Naive thymus-derived CD4-positive, alpha-beta T cell (primary cell): ENCODE measurements at places on chromosomes 12 and 14. TPM values are rescaled to one million over a fixed set of nuclear protein-coding genes. Genes with fewer than 3 reads are reported as not detected.
A peak's percentile ranks its signal among the peaks of the same experiment; 100 is the strongest.

DNA sequence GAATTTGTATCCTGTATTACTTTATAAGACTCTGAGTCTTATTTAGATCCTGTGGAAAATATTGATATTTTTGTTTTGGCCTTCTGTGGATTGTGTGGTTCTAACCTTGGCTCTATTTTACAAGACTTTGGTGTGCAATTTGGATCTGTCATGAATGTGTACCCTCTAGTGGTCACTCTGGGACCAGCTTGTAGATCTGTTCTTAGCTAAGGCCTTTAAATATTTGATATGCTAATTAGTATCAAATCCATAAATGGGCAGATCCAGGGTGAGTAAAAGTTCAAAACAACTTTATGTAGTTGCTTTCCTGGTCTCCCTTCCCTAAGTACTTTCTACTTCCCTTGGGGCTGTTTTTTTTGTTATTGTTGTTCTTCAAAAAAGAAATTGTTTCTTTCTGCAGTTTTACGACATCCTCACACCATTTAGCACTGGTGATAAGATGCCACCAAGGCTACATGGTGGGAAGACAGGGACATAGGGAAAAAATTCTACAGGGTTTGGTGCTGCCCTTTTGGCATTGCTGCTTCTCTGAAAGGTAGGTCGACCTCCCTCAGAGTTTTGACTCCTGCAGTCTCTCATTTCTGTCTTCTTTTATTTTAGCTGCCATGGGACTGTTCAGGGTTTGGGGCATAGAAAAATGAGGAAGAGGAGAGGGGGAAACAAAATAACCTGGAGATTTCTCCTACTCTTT is 238.5 kb downstream of the GPHN start:
- H3K27ac ChIP-seq = no peak overlapping the region
- H3K4me3 ChIP-seq = no peak overlapping the region
- H3K4me1 ChIP-seq = no peaks in the 10 kb centered on the region

GRCh38 chr14:21924479-21924878 is 250.9 kb upstream of the OR4E1 start:
- peak overlapping the region; percentile 36 for H3K4me3 ChIP-seq
- peaks cover 24% of the 10 kb centered on the region for H3K4me1 ChIP-seq
- no peaks in the 10 kb centered on the region for H3K27me3 ChIP-seq
- H3K27ac ChIP-seq = peak overlapping the region; percentile 56

GRCh38 chr12:50988871-50989270 is 36.5 kb downstream of the HIGD1C start:
- H3K4me3 ChIP-seq = no peak overlapping the region
- no peak for DNase-seq
- H3K27ac ChIP-seq = no peak overlapping the region
- peaks cover 10% of the 10 kb centered on the region for H3K36me3 ChIP-seq

DNA sequence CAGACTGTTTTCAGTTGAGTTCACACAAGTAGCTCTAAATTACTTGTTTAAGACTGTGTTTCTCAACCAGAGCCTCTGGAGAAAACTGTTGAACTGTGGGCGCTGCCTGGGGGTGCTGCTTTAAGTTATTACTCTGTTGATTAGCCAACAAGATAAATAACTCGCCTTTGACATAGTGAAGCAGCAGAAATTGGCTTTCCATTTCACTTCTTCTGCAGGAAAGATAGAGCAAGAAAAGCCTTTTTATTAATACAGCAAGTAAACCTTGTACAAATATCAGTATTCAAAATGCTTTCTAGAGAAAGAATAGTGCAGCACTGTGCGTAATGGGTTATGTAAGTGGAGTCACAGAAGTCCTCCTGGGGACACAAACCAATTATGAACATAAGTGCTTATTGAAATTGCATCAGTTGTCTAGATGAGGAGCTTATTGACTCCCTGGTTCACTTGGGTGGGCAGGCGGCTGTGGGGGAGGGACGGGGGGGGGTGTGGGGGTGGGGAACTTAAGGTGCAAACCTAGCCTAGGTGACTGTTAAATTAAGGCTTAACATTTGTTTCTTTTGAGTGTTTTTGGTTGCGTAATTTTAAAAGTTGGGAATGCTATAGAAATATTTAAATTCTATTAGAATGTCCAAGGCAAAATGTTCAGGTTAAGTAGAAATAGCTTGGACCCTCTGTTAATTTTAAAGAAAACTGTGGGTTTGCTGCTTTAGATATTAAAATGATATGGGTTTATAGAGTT is 6.3 kb downstream of the FRS2 start:
- no peak overlapping the region for H3K4me3 ChIP-seq
- no peaks in the 10 kb centered on the region for H3K27me3 ChIP-seq
- no peaks in the 10 kb centered on the region for H3K36me3 ChIP-seq

DNA sequence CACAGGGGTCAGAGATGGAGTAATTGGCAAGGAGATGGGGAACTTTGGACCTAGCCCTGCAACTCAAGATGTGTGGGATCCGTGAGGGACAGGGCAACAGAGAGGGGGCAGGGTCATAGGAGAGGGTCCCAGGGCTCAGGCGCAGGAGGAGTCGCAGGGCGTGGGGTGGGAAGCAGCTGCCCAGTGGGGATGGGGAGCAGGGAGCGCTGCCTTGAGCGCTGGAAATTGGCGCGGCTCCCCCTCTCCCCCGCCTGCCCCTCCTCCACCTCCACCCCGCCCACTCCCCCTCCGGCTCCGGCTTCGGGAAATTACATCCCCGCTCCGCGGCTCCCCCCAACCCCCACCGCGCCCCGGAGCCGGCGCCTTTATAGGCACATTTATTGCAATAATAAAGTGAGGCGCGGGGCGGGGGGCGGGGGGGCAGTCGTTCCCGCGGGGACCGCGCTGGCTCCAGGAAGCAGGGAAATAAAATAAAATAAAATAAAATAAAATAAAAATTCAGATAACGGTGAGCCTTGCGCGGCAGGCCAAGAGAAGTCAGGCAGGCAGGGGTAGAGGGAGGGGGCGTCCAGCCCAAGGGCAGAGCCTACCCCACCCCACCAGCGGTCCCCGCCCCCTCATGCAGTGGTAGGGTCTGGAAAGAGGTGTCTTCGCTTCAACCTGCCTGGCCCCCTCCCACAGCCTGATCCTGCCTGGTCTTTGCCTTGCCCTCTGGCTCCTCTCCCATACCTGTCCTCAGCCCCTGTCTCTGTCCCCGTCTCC is 3.6 kb downstream of the NXPH4 start:
- no peaks in the 10 kb centered on the region for H3K36me3 ChIP-seq
- DNase-seq = no peak
- no peak overlapping the region for H3K4me3 ChIP-seq
- peaks cover 15% of the 10 kb centered on the region for H3K4me1 ChIP-seq

GRCh38 chr12:5582018-5582417 is 150.1 kb downstream of the NTF3 start:
- no peaks in the 10 kb centered on the region for H3K36me3 ChIP-seq
- no peak overlapping the region for H3K4me3 ChIP-seq
- no peaks in the 10 kb centered on the region for H3K4me1 ChIP-seq
- no peaks in the 10 kb centered on the region for H3K27me3 ChIP-seq
- H3K27ac ChIP-seq = no peak overlapping the region

DNA sequence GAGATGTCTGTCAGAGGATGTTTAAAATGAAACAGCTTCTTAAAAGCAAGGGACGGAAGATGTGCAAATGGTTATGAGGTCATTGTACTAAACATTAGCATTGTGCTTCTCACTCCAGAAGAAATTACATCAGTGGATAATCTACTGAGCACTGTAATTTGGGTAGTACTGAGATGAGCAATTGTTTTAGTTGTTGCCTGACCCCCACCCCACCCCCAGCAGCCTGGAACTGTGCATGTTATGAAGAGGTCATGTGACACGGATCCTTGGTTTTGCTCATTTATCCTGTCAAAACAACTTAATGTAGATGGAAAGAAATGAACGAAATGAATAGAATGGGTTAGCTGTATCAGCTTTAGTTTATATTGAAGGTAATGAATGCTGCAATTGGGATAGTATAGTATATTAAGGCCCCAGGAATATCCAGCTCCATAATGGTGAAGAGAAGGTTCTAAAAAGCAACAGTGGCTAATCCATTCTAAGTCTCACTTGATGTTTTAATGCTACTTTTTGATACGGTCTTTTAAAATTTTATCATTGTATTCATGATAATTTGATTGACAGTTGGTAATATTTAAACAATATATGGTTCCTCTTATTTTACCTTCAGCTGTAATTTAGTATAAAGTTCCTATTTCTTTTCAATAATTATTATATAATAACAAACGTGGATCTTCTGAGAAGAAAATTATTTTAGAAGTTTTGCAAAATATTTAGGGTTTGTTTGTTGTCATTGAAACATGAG is 58.5 kb downstream of the WNK1 start:
- H3K27ac ChIP-seq = peak overlapping the region; percentile 25
- peaks cover 29% of the 10 kb centered on the region for H3K4me1 ChIP-seq
- no peak for DNase-seq
- H3K4me3 ChIP-seq = no peak overlapping the region
- no peaks in the 10 kb centered on the region for H3K27me3 ChIP-seq

DNA sequence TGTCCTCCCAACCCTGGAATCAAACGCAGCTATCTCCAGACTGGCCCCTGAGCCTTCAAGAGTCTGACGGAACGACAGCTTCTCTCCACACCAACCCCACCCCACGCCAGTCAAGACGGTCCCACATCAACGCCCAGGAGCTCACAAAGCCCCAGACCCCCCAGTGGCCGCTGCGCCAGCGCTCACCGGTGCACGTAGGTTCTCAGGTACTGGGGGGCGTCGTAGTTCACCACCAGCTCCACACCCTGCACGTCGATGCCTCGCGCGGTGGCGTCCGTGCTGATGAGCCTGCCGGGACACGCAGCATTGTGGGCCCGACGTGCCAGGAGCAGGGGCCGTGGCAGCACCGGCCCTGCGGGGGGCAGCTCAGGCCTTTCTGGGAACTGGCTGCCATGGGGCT is 4.2 kb downstream of the DDX51 start:
- no peak overlapping the region for H3K4me3 ChIP-seq
- DNase-seq = no peak
- no peaks in the 10 kb centered on the region for H3K36me3 ChIP-seq
- peaks cover 12% of the 10 kb centered on the region for H3K4me1 ChIP-seq
- H3K27me3 ChIP-seq = no peaks in the 10 kb centered on the region
- no peak overlapping the region for H3K27ac ChIP-seq

PLEKHA5 gene
- total RNA-seq = 0.82 TPM
